Aorta (tissue), 5 donors: ENCODE measurements at places on chromosomes 7 and 10. TPM values are rescaled to one million over a fixed set of nuclear protein-coding genes. Genes with fewer than 3 reads are reported as not detected.
A peak's percentile ranks its signal among the peaks of the same experiment; 100 is the strongest.

GRCh38 chr10:127043301-127043700 is 138.1 kb downstream of the DOCK1 start:
- no peak for DNase-seq
- no peaks in the 10 kb centered on the region for H3K27me3 ChIP-seq
- peaks cover 4% of the 10 kb centered on the region for H3K36me3 ChIP-seq
- H3K4me3 ChIP-seq, result no peak overlapping the region
- H3K27ac ChIP-seq, result no peak overlapping the region

DNA sequence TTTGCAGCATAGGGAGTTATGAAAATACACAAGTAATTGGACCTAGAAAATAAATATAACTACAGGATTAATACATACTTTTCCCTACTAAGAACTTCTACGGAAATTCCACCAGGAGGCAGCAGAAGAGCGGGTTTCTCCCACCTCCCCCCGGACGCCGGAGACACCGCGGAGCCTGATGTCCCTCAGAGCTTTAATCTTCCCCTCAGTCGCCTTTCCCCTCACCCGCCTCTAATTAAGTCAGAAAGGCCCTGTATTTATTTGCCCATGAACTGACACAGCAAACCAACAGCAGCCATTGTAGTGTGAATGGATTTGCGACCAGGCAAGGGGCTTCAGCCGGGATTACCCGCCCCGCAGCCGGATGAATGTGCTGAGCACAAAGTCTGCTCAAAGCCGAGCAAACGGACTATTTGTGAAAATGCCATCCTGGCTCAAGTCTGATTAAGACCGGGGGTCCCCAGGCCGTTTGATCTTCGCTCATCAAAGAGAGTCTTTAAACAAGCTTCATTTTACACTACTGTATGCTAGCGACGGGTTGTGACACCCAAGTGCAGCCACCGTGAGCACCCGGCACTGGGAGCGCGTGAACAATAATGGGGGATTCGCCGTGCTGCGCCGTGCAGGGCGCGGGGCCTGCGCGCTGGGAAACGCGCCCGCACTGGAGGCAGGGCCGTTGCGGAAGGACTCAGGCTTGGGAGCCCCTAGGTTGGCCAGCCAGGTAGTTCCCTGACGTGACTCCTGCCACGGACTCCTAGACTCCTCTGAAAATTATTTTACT is 5.6 kb upstream of the DKK1 start:
- H3K4me3 ChIP-seq, result peak overlapping the region; percentile 40
- H3K4me1 ChIP-seq, result no peaks in the 10 kb centered on the region
- no peaks in the 10 kb centered on the region for H3K27me3 ChIP-seq
- no peak overlapping the region for H3K27ac ChIP-seq
- H3K36me3 ChIP-seq, result no peaks in the 10 kb centered on the region

DNA sequence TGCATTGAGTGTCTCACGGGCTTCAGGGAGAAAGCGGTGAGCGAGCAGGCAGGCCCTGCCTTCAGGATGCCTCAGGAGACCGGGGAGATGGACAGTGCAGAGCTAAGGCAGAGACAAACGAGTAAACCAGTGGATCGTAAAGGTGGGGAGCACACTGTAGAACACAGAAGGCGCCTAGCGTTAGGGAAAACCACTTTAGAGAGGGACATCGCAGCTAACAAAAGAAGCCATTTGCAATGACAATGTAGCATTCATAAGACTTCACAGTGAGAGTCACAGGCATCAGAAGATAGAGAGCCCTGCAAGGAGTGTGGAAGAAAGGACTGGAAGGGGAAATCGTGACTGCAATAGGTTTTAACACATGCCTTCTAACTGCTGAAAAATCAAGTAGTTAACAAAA is 54.9 kb upstream of the TMEM273 start:
- H3K27ac ChIP-seq, result no peak overlapping the region
- no peaks in the 10 kb centered on the region for H3K4me1 ChIP-seq
- H3K4me3 ChIP-seq, result no peak overlapping the region
- H3K36me3 ChIP-seq, result no peaks in the 10 kb centered on the region
- H3K27me3 ChIP-seq, result no peaks in the 10 kb centered on the region

- no peak overlapping the region for H3K27ac ChIP-seq
- no peaks in the 10 kb centered on the region for H3K36me3 ChIP-seq
- H3K4me3 ChIP-seq, result no peak overlapping the region
Observed at GRCh38 chr7:30660331-30661255, 21.7 kb downstream of the CRHR2 start.

The AGAP3 gene
- 115 TPM for total RNA-seq

The IDI2 gene
- not detected for total RNA-seq

GRCh38 chr10:125018576-125019143 is 76.7 kb downstream of the ZRANB1 start:
- peak overlapping the region; percentile 20 for H3K27ac ChIP-seq
- H3K27me3 ChIP-seq, result no peaks in the 10 kb centered on the region
- no peaks in the 10 kb centered on the region for H3K36me3 ChIP-seq
- H3K4me3 ChIP-seq, result no peak overlapping the region
- DNase-seq, result no peak

GRCh38 chr10:113456741-113457140 is 96.1 kb upstream of the HABP2 start:
- no peaks in the 10 kb centered on the region for H3K36me3 ChIP-seq
- no peaks in the 10 kb centered on the region for H3K27me3 ChIP-seq
- DNase-seq, result no peak
- H3K4me1 ChIP-seq, result no peaks in the 10 kb centered on the region
- no peak overlapping the region for H3K27ac ChIP-seq

- peak overlapping the region; percentile 77 for H3K4me3 ChIP-seq
- no peaks in the 10 kb centered on the region for H3K36me3 ChIP-seq
- H3K4me1 ChIP-seq, result no peaks in the 10 kb centered on the region
- H3K27ac ChIP-seq, result no peak overlapping the region
- no peaks in the 10 kb centered on the region for H3K27me3 ChIP-seq
- DNase-seq, result no peak
Observed at GRCh38 chr7:74290553-74290950, 1.3 kb downstream of the CLIP2 start.

- no peaks in the 10 kb centered on the region for H3K36me3 ChIP-seq
- no peak overlapping the region for H3K4me3 ChIP-seq
- no peaks in the 10 kb centered on the region for H3K27me3 ChIP-seq
- no peaks in the 10 kb centered on the region for H3K4me1 ChIP-seq
Observed at GRCh38 chr7:106600569-106601373, 60.2 kb downstream of the CCDC71L start.

- H3K27me3 ChIP-seq, result no peaks in the 10 kb centered on the region
- DNase-seq, result no peak
- no peaks in the 10 kb centered on the region for H3K4me1 ChIP-seq
- no peak overlapping the region for H3K27ac ChIP-seq
- no peaks in the 10 kb centered on the region for H3K36me3 ChIP-seq
Observed at GRCh38 chr7:105987046-105987445, 24.0 kb downstream of the CDHR3 start.

GRCh38 chr10:87054373-87055295 is 34.5 kb downstream of the FAM25A start:
- peaks cover 2% of the 10 kb centered on the region for H3K36me3 ChIP-seq
- DNase-seq, result no peak
- no peaks in the 10 kb centered on the region for H3K4me1 ChIP-seq
- no peaks in the 10 kb centered on the region for H3K27me3 ChIP-seq
- H3K4me3 ChIP-seq, result no peak overlapping the region
- no peak overlapping the region for H3K27ac ChIP-seq

The KCP gene
- 2.1 TPM for total RNA-seq

GRCh38 chr10:77715088-77715487 is 77.5 kb upstream of the KCNMA1 start:
- DNase-seq, result no peak
- no peaks in the 10 kb centered on the region for H3K4me1 ChIP-seq
- no peaks in the 10 kb centered on the region for H3K36me3 ChIP-seq

DNA sequence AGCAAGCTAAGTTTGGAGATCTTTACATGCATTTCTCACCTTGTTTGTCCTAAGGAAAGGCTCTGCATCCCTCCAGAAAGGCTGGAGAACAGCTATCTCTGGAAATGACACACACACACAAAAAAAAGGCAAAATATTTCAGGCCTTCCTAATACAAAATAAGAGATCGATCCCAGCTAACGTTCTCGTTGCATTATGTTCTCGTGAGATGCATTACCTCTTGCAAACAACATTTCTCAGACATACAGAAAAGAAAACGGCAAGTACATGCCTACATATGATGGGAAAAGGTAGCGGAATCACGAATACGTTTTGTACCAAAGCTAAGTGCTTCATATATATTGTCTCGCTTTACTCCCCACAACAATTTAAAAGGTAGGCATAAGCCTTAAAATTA is 488 bp downstream of the MTERF1 start:
- no peaks in the 10 kb centered on the region for H3K27me3 ChIP-seq
- peaks cover 3% of the 10 kb centered on the region for H3K4me1 ChIP-seq
- H3K27ac ChIP-seq, result no peak overlapping the region
- no peak for DNase-seq

The GFRA1 gene
- 10.3 TPM for total RNA-seq

The CDHR1 gene
- 0.42 TPM for total RNA-seq

The NFE2L3 gene
- 3.1 TPM for total RNA-seq

DNA sequence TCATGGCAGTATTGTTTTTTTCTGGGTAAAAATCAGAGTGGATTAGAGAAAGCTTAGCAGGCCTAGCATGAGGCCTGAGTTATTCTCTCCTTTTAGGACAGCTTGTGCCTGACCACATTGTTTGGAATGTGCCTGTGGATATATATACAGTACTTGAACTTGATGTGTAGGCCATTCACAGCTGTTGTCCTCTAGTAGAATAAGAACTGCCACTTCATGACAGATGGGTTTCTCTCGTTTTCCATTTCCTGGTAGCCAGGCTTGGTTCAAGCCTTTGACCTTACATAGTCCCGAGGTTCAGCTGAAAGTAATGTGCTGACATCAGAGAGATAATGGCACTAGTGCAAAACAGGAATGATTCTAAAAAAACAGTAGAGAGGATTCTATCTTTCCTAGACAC is 473.9 kb downstream of the AUTS2 start:
- H3K4me1 ChIP-seq, result peaks cover 1% of the 10 kb centered on the region
- H3K27ac ChIP-seq, result no peak overlapping the region
- no peak for DNase-seq
- H3K4me3 ChIP-seq, result no peak overlapping the region
- H3K36me3 ChIP-seq, result no peaks in the 10 kb centered on the region

The SLC16A12 gene
- total RNA-seq, result 0.45 TPM

- peaks cover 7% of the 10 kb centered on the region for H3K36me3 ChIP-seq
- H3K4me3 ChIP-seq, result no peak overlapping the region
- peaks cover 2% of the 10 kb centered on the region for H3K27me3 ChIP-seq
- H3K4me1 ChIP-seq, result no peaks in the 10 kb centered on the region
- no peak for DNase-seq
Observed at GRCh38 chr7:141563956-141564623, 12.9 kb downstream of the AGK start.

GRCh38 chr7:26372704-26373103 is 81.0 kb downstream of the SNX10 start:
- H3K27me3 ChIP-seq, result no peaks in the 10 kb centered on the region
- no peak overlapping the region for H3K27ac ChIP-seq
- no peak overlapping the region for H3K4me3 ChIP-seq
- no peaks in the 10 kb centered on the region for H3K36me3 ChIP-seq
- no peak for DNase-seq
